ENCODE measurements at places on chromosomes 12 and 14. TPM values are rescaled to one million over a fixed set of nuclear protein-coding genes. Genes with fewer than 3 reads are reported as not detected.

PSMD9 gene
- total RNA-seq, result 107 TPM

WDHD1 gene
- total RNA-seq, result 2.2 TPM

DERA gene
- total RNA-seq, result 29.2 TPM

CNPY2 gene
- 138 TPM for total RNA-seq

SLC25A3 gene
- total RNA-seq, result 800 TPM

CCND2 gene
- total RNA-seq, result 39.4 TPM

GPRC5A gene
- total RNA-seq, result 20.3 TPM

ANO4 gene
- 5.3 TPM for total RNA-seq

TPH2 gene
- not detected for total RNA-seq

B4GALNT3 gene
- total RNA-seq, result not detected

MSRB3 gene
- 42.6 TPM for total RNA-seq

SLC39A5 gene
- total RNA-seq, result not detected

C12orf42 gene
- not detected for total RNA-seq

RASSF8 gene
- total RNA-seq, result 29.1 TPM

ZFYVE21 gene
- total RNA-seq, result 40.8 TPM

WSCD2 gene
- not detected for total RNA-seq

MYF6 gene
- total RNA-seq, result not detected

PROX2 gene
- not detected for total RNA-seq

BAG5 gene
- total RNA-seq, result 21.1 TPM

LBHD2 gene
- not detected for total RNA-seq

YAF2 gene
- total RNA-seq, result 12.6 TPM

PPP2R3C gene
- total RNA-seq, result 29.4 TPM

LRP6 gene
- 22.7 TPM for total RNA-seq

RBM19 gene
- total RNA-seq, result 9.6 TPM

SLCO1B1 gene
- total RNA-seq, result not detected

CLEC9A gene
- total RNA-seq, result not detected

ARPC3 gene
- 711 TPM for total RNA-seq

ESYT1 gene
- total RNA-seq, result 212 TPM

OASL gene
- total RNA-seq, result not detected

CLEC6A gene
- total RNA-seq, result not detected
